LoVo (cell line): ENCODE measurements at places on chromosomes 4 and X.

DNA sequence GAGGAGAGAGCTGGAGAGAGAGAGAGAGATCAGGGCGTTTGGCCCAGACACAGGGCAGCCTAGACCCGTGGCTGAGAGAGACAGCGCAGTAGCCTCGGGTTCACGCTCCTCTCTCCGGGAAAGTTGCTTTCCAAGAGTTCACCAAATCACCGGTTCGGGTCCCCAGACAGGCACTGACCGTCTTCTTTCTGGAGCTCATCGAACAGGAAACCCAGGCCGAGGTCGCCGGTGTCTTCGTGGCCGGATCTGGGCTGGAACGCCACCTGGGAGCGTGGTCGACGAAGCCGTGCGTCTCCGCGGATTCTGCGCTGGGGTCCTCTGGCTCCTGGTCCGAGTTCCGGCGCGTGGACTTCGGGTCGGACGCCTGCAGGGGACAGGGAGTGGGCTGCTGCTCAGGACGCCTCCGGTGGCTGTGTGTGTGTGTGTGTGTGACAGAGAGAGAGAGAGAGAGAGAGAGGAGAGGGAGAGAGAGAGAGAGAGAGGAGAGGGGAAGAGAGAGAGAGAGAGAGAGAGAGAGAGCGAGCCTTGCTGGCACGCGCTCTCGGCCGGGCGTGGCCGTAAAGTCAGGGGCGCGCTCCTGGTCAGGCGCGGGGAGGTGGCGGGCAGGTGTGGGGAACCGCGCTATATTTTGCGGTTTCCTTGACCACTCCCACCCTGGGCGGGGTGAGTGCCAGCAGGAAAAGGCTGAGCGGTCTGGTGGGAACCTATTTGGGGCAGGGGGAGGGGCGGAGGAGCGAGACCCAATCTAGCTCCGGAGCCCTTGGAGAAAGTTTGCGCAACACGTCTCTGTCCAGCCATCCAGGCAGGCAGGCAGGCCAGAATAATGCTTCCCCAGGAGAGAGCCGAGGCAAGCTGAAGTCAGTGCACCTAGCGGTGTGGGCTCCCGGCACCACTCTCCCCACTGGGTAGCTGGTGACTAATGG lies 62.1 kb downstream of the RHOXF2B start:
- no peak for DNase-seq

GRCh38 chr4:42627885-42628646 lies 28.8 kb downstream of the ATP8A1 start:
- no peak for DNase-seq

- DNase-seq: no peak
These were observed 176.5 kb downstream of the GBA3 start for GRCh38 chr4:22869235-22869634.

GRCh38 chr4:48127682-48128404 lies 6.2 kb downstream of the TXK start:
- DNase-seq: peak; percentile 61

GRCh38 chr4:111400741-111401140 lies 744.5 kb upstream of the FAM241A start:
- DNase-seq: no peak

GRCh38 chr4:130591091-130591490 lies 1495.1 kb downstream of the C4orf33 start:
- no peak for DNase-seq
